ENCODE measurements at places on chromosomes 16 and 17. TPM values are rescaled to one million over a fixed set of nuclear protein-coding genes. Genes with fewer than 3 reads are reported as not detected.

The PIPOX gene
- total RNA-seq = 4.4 TPM

The VTN gene
- total RNA-seq = 0.17 TPM

The TEKT1 gene
- total RNA-seq = not detected

The USB1 gene
- 25.7 TPM for total RNA-seq

The SMIM36 gene
- not detected for total RNA-seq

The CYLD gene
- 373 TPM for total RNA-seq

The RNF135 gene
- 1.8 TPM for total RNA-seq

- H3K4me1 ChIP-seq = no peaks in the 10 kb centered on the region
- H3K36me3 ChIP-seq = peaks cover 7% of the 10 kb centered on the region
- H3K27me3 ChIP-seq = no peaks in the 10 kb centered on the region
- H3K27ac ChIP-seq = no peak overlapping the region
- no peak for DNase-seq
Measured at GRCh38 chr17:2111691-2112090, 56.8 kb downstream of the HIC1 start.

DNA sequence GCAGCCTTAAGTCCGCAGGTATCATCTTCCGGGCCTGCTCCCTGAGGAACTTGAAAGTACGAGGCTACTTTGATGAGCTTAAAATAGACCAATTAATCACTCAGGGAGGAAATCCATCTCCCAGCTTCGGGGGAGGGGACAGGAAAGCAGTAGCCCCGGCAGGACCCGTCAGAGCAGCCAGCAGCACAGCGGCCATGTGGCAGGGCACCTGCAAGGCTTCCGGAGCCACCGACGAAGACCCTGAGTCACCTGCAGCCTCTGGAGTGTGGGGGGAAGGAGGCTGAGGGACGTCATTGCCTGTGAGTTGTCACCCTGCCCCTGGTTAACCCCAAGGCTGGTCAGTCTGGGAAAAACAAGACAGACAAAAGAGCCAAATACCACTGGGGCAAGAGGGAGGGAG lies 4.4 kb upstream of the CYB561 start:
- no peak overlapping the region for H3K4me3 ChIP-seq
- H3K4me1 ChIP-seq = peaks cover 32% of the 10 kb centered on the region
- H3K27ac ChIP-seq = no peak overlapping the region
- H3K27me3 ChIP-seq = no peaks in the 10 kb centered on the region
- no peak for DNase-seq

- H3K4me1 ChIP-seq = peaks cover 20% of the 10 kb centered on the region
- no peaks in the 10 kb centered on the region for H3K27me3 ChIP-seq
- H3K27ac ChIP-seq = no peak overlapping the region
Measured at GRCh38 chr17:40290629-40291280, 3.1 kb downstream of the CDC6 start.

- H3K4me3 ChIP-seq = no peak overlapping the region
- no peak overlapping the region for H3K27ac ChIP-seq
- H3K27me3 ChIP-seq = no peaks in the 10 kb centered on the region
- peaks cover 30% of the 10 kb centered on the region for H3K4me1 ChIP-seq
- no peaks in the 10 kb centered on the region for H3K36me3 ChIP-seq
- no peak for DNase-seq
Measured at GRCh38 chr17:77830816-77831473, 127.6 kb upstream of the TNRC6C start.

DNA sequence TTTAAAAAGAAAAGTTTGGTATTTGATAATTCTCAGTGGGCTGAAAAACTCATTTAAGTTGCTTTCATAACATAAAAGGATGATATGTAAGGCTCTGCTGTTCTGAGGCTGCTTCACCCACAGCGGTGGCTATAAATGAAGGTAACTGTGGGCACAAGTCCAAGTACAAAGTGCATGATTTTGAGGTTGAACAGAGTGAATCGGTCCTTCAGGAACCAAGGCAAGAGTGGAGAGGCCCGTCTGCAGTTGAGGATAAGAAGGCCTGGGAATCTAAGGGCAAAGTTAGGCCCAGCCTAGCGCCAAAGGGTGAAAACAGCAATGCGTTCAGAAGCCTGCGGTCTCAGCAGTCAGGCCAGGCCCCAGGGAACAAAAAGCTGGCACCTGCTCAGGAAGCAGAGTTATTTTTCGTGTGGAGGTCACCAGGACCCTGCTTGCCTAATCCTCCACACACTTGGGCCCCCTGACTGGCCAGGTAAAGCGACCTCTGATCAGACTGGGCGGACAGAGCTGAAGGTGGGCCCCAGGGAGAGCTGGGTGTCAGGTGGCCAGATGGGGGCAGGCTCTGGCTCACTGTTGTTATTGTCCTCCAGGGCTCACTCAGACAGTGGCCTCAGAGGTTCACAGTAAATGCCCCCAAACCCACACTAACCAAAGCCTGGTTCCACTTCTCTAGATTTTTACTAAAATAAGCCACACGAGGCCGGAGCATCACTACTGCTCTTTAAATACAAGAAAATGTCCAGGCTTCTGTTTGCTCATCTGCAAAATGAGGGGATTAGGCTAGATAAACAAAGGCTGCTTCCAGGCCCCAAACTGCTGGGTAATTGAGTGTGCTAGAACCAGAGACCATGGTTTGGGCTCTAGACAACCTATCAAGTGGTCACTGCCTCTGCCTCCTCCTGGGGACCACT lies 46.5 kb downstream of the TEX2 start:
- H3K36me3 ChIP-seq = peaks cover 17% of the 10 kb centered on the region
- H3K27ac ChIP-seq = no peak overlapping the region
- H3K27me3 ChIP-seq = no peaks in the 10 kb centered on the region

DNA sequence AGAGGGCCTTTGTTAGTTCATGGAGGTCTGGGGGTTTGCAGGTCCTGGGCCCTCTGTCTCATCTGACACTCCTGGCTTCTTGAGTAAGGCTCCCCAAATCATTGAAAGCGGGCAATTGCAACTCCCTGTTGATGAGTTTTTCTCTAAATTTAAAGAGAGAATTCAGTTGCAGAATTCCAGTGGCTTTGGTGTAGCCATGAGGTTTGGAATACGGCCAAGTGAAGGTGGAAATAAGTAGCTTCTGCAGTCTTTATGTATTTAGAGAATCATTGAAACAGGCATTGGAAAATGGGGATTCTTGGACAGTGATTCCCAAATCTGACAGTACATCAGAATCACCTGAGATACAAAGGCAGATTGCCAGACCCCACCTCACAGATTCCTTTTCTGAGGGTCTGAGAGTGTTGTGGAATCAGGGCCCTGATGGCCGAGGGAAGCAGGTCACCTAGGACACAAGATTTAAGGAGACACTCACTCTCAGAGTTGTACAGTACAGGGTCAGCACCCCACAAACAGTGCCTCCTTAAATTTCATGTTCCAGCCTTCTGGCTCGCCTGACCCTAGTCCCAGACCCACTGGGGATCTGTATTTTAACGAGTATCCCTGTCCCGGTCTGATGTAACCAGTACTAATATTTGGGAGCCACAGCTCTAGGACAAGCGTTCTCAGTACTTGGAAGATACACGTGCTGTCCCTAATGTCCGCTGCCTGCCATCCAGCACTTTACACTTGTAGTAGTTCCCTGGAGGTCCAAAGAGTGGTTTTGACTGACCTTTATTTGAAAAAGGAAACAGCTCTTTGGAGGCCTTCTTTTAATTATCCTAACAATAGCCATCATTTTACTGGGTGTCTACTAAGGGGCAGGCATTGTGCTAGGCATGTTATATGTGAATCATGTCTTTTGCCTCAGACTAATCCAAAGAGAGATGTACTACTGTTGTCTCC lies 37.8 kb downstream of the YPEL2 start:
- H3K4me3 ChIP-seq = no peak overlapping the region
- H3K27ac ChIP-seq = no peak overlapping the region
- H3K27me3 ChIP-seq = no peaks in the 10 kb centered on the region
- H3K4me1 ChIP-seq = peaks cover 85% of the 10 kb centered on the region

GRCh38 chr16:65790768-65791167 lies 575.7 kb upstream of the CDH5 start:
- H3K27ac ChIP-seq = no peak overlapping the region
- no peaks in the 10 kb centered on the region for H3K36me3 ChIP-seq
- H3K4me1 ChIP-seq = no peaks in the 10 kb centered on the region
- DNase-seq = no peak
- no peaks in the 10 kb centered on the region for H3K27me3 ChIP-seq

GRCh38 chr16:24294131-24294530 lies 38.0 kb downstream of the CACNG3 start:
- no peaks in the 10 kb centered on the region for H3K4me1 ChIP-seq
- H3K27me3 ChIP-seq = peaks cover 16% of the 10 kb centered on the region
- DNase-seq = no peak
- H3K36me3 ChIP-seq = no peaks in the 10 kb centered on the region
- no peak overlapping the region for H3K4me3 ChIP-seq

DNA sequence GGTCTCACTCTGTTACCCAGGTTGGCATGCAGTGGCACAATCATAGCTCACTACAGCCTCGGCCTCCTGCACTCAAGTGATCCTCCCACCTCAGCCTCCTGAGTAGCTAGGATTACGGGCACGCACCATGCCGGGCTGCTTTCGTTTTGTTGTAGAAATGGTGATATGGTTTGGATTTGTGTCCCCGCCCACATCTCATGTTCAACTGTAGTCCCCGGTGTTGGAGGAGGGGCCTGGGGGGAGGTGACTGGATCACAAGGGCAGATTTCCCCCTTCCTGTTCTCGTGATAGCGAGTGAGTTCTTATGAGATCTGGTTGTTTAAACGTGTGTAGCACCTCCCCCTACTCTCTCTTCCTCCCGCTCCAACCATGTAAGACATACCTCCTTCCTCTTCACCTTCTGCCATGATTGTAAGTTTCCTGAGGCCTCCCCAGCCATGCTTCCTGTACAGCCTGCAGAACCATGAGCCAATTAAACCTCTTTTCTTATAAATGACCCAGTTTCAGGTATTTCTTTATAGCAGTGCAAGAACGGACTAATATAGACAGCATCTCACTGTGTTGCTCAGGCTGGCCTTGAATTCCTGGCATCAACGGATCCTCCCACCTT lies 6.0 kb downstream of the PDZD9 start:
- no peak for DNase-seq
- H3K36me3 ChIP-seq = no peaks in the 10 kb centered on the region
- H3K27ac ChIP-seq = no peak overlapping the region
- no peaks in the 10 kb centered on the region for H3K27me3 ChIP-seq
- H3K4me3 ChIP-seq = no peak overlapping the region
- H3K4me1 ChIP-seq = peaks cover 18% of the 10 kb centered on the region

- H3K27ac ChIP-seq = no peak overlapping the region
- H3K4me1 ChIP-seq = no peaks in the 10 kb centered on the region
- H3K27me3 ChIP-seq = peaks cover 3% of the 10 kb centered on the region
- H3K4me3 ChIP-seq = no peak overlapping the region
Measured at GRCh38 chr16:86418981-86419380, 91.3 kb upstream of the FOXF1 start.

DNA sequence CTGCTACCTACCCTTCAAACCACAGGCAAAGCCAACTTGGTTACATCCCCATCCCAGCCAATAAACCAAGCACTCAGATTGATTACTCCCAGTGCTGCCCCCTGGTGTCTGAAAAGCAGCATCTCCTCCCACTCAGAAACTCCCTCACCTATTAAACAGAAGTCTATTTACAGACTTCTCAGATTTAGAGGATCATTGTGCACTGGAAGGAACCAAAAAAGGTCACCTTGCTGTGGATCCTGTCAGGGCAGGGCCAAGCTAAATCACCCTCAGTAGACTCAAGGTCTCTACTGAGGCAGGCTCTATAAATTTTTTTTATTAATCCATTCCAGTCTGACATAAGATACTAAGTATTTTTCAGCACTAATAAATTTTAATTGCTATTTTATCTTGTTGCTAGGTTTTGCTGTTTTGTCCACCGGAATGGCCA lies 17.6 kb downstream of the HIGD1B start:
- H3K4me1 ChIP-seq = no peaks in the 10 kb centered on the region
- H3K27me3 ChIP-seq = no peaks in the 10 kb centered on the region
- DNase-seq = peak; percentile 88

DNA sequence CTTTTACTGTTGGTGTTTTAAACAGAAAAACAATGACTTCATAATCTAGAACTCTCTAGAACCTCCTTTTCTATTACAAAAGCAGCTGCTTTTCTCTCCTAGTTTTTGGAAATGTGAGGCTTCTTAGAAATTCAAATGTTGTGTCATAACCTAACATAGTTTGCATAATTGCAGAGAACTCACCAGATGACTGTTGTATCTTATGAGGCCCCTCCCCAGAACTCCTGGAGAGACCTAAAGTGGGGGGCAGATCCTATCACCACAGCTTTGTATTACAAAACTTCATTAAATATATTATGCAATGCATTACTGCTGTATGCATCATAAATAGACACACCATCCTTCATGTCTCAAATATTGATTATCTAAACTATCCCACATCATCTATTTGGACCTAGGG lies 538.7 kb upstream of the HSBP1 start:
- H3K36me3 ChIP-seq = no peaks in the 10 kb centered on the region
- no peaks in the 10 kb centered on the region for H3K4me1 ChIP-seq
- H3K4me3 ChIP-seq = no peak overlapping the region
- H3K27ac ChIP-seq = no peak overlapping the region
- H3K27me3 ChIP-seq = no peaks in the 10 kb centered on the region
- DNase-seq = no peak
